ENCODE measurements at places on chromosomes 6 and 20.

DNA sequence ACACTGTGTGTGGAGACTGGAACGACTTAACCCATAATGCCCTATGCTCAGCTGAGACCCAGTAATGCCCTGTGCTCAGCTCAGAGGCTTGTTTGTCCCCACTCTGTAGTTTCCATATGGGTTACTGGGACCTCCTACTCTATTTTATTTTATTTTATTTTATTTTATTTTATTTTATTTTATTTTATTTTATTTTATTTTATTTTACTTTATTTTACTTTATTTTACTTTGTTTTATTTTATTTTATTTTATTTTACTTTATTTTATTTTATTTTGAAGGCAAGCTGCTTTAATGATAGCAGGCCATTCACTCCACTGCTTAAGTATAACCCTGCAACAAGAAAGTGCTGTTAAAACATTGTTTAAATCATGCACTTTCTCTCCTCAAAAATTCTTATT, 603.4 kb upstream of the JAG1 start:
- no peak for DNase-seq

- peak; percentile 74 for DNase-seq
Measured at GRCh38 chr6:14037402-14038277, 79.9 kb upstream of the CD83 start.

- DNase-seq, result no peak
Measured at GRCh38 chr6:33848484-33848883, 44.7 kb upstream of the MLN start.

DNA sequence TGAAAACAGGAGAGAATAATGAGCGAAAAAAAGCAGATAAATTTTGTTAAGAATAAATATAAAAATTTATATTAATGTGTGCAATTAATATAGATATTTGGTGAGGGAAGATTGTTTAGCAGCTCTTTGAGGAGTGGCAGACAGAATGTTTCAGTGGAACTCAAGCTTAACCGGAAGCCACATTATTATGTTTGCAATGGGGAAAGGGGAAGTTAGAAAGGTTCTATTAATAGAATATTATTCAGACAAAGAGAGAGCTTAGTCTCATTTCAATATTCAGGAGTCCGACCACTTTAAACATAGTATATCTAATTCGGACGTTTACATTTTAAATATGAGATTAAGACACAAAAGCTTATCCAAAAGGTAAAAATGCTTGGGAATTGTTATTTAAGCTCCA, 81.6 kb upstream of the KHDRBS2 start:
- no peak for DNase-seq

- DNase-seq, result no peak
Measured at GRCh38 chr6:127914240-127914639, 13.4 kb upstream of the THEMIS start.

- DNase-seq, result no peak
Measured at GRCh38 chr20:20223981-20224380, 143.9 kb upstream of the INSM1 start.

DNA sequence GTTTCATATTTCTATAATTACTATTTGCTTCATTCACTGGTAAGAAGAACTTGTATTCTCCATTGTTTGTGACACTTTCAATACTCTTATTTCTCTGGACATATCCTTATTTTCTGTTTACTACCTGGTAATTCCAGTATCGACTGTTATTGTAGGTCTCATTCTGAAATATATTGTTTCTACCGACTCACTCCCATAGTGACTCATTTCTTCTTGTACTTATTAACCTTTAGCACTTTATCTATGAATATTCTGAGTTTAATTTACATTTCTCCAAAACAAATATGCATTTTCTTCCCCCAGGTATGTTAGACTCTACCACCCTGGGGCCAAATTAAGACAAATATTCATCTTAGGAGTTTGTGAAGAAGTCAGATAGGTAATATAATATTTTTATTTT, 164.5 kb upstream of the BTBD3 start:
- no peak for DNase-seq

GRCh38 chr6:135066806-135067205, 12.2 kb upstream of the HBS1L start:
- DNase-seq, result no peak
